CD4-positive, alpha-beta T cell treated with Interferon alpha-2 for 1 hour (primary cell): ENCODE measurements at places on chromosomes 16 and 17.

DNA sequence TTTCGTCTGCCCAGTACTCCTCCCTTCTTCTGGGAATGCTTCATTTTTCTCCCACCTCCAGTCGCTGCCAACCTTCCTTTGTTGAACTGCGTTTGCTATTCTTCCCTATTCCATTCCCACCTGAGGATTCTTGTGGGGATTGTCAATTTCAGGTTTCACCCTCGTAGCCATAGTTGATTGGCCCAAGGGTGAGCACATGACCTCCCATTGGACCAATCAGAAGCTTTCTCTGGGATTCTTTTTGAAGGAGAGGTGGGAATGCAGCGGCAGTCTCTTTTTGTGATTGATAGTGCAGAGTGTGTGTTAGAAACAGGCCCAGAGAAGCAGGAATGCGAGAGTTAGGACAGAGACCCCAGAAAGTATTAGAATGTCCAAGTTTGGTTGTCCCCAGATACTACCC is 49.1 kb upstream of the GPRC5B start:
- DNase-seq, result no peak

DNA sequence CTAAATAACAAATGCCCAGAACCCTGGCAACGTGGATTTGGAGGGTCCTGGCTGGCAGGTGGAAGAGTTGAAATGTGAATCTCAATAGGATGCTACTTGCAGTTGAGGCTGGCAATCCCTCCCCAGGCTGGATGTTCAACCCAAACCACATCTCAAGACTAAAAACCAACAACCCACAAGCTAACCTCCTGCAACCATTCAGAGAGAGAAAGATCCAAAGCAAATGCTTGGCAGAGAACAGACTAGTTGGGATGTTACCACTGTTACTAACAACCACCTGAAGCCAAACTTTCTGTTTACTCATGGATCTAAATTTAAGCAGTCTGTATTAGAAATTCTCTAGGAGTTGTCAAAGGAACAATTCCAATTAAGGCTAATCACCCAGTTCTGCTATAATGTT is 27.9 kb downstream of the SMG6 start:
- no peak for DNase-seq

GRCh38 chr17:19755821-19756510 is 7.9 kb upstream of the ALDH3A1 start:
- DNase-seq, result no peak

DNA sequence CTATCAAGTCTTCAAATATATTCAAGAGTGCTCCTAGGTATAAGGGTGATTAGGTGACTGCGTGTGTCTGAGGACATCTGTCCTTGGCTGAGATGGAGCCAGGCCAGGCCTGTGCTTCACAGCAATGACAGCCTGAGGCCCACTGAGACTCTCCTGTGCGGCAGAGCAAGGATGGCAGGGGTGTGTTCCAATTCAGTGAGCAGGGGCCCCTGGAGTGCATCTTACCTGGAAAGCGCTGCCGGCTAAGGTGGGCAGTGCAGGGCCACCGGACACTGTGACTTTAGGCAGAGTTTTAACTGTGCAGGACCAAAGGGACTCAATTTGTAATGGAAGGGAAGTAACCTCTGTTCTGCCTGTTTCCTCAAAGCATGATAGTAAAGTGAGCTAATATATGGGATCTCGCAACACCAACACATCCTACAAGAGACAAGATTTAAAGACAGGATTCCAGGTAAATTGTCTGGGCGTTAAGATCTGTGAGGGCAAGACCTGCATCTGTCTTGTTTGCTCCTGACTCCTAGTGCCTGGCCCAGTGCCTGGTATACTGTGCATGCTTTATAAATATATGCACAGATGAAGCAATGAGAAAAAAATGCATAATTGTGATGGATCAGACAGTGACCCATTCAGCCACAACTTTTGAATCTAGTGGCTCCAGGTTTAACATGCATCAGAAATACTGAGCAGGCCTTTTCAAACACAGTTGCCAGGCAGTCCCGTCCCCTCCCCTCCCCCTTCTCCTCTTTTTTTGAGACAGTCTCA is 86.7 kb downstream of the MRC2 start:
- DNase-seq, result no peak

DNA sequence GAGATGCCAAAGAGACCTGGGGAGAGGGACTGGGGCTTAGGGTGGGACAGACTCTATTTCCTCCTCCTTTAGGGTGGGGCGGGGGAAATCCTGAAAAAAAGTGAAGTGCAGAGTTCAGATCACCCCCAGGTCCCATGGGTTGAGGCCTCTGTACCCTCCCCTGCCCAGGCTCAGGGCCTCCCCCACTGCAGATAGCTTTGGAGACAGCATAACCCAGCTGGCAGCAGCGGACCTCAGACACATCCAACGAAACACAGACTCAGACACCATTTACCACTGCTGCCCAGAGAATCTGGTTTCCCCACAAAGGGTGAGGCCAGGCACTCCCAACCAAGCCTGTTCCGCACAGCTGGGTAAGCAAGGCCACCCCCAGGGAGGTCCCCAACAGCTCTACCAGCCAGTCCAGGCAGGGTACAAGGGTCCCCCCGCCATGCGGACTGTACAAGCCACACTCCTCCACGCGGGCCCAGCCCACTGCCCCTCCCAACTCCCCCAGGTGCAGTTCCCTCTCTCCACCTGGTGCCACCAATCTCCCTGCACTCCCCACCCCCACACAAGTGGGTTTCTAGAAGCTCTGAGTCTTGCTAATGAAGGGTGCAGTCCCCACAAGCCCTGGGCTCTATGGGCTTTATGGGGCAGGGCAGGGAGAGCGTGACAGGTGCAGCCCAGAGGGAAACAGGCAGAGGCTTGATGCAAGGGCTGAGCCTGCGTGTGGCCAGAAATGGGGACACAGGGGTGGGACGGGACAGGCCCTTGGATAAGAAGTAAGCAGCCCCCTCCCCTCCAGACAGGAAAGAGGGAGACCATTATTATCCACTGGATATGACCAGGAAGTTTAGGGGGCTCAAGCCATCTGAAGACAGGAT is 8.9 kb downstream of the RHBDF2 start:
- peak; percentile 55 for DNase-seq

DNA sequence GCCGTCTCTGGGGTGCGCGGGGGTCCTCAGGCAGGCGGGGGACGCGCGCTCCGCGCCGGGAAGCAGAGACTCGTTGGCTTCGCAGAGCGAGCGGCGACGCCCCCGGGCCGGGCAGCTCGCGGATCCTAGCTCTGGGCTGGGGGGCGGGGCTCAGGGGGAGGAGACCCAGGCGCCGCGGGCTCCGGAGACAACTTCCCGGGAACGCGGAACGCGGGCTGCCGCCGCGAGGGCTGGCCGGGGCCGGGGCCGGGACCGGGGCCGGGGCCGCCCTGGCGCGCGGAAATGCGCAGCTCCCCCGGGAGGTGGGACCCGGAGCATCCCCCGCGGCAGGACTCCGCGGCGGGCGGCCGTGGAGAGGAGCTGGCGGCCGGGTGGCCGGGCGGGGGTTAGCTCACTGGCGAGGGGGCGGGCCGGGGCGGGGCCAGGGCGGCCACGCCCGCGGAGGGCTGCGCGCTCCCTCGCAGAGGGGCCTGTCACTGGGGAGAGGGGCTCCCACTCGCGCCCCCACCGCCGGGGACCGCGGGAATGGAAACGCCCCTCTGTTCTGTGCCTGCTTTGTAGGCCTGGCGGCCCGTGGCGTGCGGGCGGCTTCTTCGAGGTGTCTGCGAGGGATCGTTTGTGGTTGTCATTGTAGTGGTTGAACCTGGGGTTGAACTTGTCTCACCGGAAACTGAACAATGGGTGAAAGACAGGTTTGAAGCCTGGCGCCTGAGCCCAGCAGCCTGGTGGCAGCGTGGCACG is at the start of gene GAS7:
Gene GAS7 (minus strand): TSS at position 98 of the 741 bp plus-strand sequence.
- peak; percentile 29 for DNase-seq

DNA sequence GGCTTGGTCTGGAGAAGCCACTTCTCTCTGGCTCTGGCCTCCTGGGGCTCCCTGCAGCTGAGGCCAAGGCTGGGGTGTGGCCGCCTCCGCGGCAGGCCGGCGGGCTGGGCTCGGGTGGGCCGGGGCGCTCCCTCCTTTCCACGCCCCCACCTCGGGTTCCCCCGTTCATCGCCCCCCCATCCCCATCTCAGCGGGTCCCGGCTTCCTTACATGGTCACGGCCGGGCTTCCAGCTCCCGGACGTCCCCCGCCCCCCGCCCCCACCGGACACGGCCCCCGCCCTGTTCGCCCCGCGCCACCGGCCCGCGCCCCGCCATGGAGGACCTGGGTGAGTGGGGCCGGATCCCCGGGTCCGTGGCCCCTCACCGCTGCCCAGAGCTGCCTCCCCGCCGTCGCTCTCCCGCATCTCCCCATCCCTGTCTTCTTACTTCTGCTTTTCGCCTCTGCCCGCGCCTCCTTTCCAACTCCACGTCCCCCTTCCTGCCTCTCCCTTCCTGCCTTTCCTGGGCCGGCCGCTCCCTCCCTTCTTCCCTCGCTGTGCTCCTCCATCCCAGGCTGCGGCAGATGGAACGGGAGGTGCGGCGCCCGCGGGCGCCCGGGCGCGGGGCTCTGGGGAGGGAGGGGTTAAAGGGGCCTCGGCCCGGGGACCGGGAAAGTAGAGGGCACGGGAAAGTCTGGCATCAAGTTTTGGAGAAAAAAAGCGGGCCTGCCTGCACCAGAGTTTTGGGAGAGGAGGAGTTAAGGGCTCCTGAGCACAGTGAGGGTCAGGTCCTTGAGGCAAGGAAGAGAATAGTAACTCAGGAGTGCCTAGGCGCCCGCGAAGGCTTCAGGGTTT is at the start of gene TGFB1I1:
Gene TGFB1I1 (plus strand): TSS at position 278 of the 834 bp plus-strand sequence. CDS start 37 bp downstream, at position 315.
- DNase-seq, result no peak
